CD8-positive, alpha-beta memory T cell (primary cell): ENCODE measurements at places on chromosomes 1 and 21.
A peak's percentile ranks its signal among the peaks of the same experiment; 100 is the strongest.

GRCh38 chr1:55531644-55532043 is 316.5 kb upstream of the USP24 start:
- DNase-seq: no peak

DNA sequence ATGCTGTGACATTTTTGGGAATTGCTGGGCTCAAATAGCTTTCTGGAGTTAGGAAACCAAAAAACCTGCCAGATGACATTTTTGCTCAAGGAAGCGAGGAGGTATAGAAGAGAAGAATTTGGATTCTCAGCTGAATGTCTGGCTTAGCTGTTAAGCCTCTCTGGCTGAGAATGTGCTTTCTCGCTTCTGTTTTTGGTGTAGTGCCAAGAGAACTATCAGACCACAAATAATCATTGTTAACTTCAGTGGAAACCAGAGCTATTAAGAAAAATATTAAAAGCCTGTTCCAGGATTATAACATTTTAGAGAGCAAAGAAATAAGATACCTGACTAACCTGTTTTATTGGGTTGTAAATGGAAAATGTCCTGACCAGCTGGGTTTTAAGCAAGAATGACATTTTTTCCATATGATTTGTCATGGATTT is 39.5 kb upstream of the DIPK1A start:
- no peak for DNase-seq

DNA sequence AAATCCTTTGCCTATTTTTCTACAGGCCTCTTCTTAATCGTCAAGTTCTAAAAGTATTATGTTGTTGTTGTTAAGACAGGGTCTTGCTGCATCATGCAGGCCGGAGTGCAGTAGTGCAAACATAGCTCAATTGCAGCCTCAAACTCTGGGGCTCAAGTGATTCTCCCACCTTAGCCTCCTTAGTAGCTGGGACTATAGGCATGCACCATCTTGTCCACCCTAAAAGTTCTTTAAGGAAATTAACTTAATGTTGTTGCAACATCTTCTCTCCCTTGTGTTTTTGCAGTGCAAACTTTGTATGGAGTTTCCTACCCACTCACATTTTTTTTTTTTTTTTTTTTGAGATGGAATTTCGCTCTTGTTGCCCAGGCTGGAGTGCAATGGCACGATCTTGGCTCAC is 4.1 kb upstream of the VHLL start:
- DNase-seq: no peak

- no peak for DNase-seq
Measured at GRCh38 chr1:17286646-17287045, 21.4 kb upstream of the PADI4 start.

GRCh38 chr1:17207966-17208418 is 3.1 kb downstream of the PADI1 start:
- DNase-seq: peak; percentile 10

GRCh38 chr1:48697066-48697707 is 79.5 kb downstream of the BEND5 start:
- DNase-seq: no peak

- no peak for DNase-seq
Measured at GRCh38 chr1:28160782-28161266, 15.7 kb downstream of the PTAFR start.

DNA sequence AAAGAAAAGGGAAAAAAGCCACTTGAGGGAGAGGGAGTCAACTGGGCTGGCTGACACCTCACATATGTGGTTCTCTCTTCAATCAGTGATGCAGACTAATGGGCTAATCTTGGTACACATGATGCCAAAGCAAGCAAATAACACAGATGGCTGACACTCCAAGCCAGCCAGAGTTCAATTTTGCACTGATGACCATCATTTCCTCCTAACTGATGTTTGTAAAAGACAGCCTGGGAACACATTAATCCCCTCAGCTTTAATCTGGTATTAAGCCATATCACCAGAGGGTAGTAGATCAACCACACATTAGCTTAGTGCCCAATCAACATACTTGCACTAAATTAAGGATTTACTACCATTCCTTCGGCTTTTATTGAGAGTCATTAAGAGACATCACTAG is 2.8 kb downstream of the VPS72 start:
- DNase-seq: no peak

DNA sequence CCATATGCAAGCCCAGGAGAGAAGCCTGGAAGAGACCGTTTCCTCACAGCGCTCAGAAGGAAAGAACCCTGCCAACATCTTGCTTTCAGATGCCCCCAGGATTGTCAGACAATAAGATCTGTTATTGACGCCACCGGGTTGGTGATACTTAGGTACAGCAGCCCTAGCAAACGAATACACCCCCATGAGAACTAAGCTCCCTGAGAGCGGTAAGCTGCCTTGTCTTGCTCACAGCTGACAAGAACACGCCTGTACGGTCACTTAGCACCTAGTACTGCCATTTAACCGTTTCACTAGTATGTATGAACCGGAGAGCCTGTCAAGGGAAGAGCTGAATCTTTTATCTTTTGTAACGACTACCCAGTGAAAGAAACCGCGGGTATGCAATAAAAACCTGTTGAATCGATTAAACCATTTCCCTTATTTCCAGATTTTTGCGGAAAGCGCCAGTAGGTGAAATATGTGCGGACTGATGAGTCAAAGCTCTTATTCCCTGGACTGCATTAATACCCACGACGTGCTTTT is 619 bp upstream of the ZBTB8B start:
- DNase-seq: no peak

GRCh38 chr1:39466413-39467107 is 24.9 kb upstream of the BMP8A start:
- DNase-seq: no peak

GRCh38 chr1:199490769-199491527 is 536.6 kb upstream of the NR5A2 start:
- DNase-seq: no peak

- no peak for DNase-seq
Measured at GRCh38 chr21:37748351-37748750, 167.9 kb downstream of the KCNJ6 start.

- no peak for DNase-seq
Measured at GRCh38 chr1:15510611-15511405, 13.2 kb downstream of the CASP9 start.

DNA sequence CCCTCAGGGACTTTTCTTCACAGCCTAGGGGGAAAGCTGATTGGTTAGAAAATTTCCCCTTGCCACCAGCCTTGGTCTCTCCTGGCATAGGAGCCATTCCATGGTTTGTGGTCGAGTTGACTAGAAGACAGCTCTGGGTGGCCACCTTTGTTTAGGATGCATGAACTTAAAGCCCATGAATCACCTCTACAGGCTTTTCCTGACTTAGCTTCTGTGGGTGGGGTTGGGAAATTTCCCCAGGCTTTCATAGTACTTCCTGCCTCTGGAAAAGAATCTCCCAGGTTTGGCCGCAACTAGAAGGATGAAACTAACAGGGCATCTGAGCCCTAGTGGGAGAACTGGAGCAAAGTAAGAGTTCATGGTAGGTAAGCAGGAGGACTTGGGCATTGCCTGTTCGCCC is 72.6 kb downstream of the SNRPE start:
- no peak for DNase-seq

DNA sequence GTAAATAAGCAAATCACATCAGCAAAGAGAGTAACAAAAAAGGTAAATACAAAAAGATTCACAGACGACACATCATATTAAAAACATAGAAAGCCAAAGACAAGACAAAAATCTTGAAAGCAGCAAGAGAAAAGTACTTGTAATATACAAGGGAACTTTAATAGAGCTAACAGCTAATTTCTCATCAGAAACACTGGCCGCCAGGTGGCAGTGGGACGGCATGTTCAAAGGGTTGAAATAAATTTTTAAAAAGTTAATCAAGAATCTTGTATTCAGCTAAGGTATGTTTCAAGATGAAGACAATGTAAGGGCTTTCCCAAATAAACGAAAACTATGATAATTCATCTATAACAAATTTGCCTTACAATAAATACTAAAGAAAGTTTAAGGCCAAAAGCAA is 358.1 kb downstream of the LRRIQ3 start:
- no peak for DNase-seq

- DNase-seq: no peak
Measured at GRCh38 chr1:151401125-151401788, 1.9 kb downstream of the PSMB4 start.

DNA sequence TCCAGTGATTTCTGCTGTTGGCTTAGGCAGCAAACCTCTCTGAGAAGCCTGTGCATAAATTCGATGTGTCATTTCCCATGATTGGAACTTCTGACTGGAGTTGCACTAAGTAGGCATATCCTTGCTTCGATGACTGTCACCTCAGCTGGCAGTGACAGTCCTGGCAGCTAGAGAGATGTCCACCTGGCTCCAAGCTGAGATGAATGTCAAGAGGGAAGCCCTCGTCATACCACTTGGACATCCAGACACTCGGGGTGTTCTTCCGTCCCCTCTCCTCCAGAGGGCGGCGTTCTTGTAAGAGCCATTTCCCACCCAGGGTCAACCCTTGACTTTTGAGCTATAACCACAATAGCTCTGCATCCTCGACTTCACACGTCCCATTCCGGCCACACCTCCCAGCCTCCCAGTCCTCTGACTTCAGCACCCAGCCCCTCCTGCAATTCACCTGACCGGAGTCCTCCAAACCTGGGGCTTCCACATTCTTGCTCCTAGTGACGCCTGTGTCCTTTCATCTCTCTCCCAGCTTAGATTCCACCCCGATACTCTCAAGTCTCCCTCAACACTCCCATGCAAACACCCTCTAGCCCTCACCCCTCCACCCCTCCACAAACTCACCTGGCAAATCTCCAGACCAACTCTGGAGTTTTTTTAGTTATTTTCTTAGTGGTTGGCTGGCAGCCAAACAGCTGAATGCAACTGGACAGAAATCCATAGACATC is 17.3 kb downstream of the CA6 start:
- no peak for DNase-seq

GRCh38 chr1:4062992-4063391 is 162.9 kb upstream of the C1orf174 start:
- no peak for DNase-seq

DNA sequence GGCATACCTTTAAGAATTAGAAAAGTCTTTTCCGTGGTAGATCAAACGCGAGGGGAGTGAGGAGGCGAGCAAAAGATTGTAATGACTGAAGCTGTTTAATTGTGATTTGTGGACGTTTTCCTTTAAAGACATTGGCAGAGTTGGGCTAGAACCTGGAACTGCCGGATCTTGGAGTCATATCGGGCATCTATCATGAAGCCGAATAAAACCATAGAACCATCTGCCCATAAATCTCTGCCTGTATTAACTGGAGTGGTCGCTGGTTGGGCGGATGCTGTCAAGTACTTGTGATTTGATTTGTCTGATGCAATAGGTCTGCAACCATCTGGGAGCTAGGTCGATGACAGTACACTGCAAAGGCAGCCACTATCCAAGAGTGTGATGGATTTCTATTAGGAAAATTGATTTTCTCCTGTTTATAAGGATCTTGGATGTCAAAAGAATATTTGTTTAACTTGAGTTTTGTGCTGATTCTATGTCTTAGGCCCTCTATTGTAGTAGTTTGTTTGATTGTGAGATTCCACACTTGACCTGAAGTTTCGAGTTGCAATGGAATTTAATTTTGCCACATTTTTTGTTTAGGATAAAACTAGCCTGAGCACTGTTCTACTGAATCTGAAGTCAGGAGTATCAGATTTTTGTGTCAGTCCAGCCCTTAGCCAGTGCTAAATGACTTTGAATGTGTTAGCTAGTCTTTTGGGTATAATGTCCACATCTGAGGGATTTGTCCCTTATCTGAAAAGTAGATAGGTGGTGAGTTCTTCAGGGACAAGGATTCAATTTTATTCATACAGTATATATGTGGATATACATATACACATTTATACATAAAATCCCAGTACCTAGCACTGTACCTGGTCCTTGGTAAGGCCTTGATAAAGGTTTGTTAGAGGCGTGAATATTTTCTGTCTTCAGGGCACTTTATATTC is 1.2 kb downstream of the SARS1 start:
- DNase-seq: peak; percentile 18

DNA sequence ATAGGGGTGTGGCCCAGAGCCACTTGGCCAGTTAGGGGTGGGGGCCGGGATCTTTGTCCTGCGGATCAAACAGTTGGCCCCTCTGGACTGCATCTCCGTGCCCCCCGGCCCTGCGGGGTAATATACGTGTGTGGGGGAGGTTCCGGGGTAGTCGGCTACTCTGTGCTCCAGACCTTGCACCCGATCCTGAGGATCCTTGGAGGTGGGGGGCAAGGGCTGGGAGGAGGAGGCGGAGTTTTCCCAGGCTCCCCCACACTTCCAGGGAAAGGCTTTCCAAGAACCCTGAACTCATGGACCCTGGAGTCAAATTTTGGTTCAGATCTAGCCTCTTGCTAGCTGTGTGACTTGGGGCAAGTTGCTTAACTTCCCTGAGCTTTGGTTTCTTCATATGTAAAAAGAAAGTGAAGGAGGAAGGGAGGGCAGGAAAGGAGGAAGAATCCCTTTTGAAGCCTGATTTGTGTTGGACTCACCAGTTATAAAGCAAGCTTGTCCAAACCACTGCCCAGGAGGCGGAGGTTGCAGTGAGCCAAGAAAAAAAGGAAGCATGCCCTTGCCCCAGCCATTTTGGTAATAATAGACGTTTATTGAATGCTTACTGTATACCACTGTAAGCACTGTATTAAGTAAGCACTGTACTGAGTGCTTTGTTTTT is 686 bp downstream of the MIIP start:
- DNase-seq: peak; percentile 7

GRCh38 chr1:94514095-94514727 is 27.3 kb downstream of the F3 start:
- DNase-seq: no peak

GRCh38 chr1:23537296-23537973 is 6.4 kb upstream of the E2F2 start:
- no peak for DNase-seq
